ENCODE measurements at places on chromosomes 16 and 17.

GRCh38 chr16:9500872-9501271 is 409.4 kb downstream of the HAPSTR1 start:
- no peak for DNase-seq

- DNase-seq: no peak
These were observed 5.7 kb downstream of the CBX1 start for GRCh38 chr17:48095611-48096010.

- DNase-seq: no peak
These were observed 380.6 kb downstream of the CPPED1 start for GRCh38 chr16:12423131-12423530.

DNA sequence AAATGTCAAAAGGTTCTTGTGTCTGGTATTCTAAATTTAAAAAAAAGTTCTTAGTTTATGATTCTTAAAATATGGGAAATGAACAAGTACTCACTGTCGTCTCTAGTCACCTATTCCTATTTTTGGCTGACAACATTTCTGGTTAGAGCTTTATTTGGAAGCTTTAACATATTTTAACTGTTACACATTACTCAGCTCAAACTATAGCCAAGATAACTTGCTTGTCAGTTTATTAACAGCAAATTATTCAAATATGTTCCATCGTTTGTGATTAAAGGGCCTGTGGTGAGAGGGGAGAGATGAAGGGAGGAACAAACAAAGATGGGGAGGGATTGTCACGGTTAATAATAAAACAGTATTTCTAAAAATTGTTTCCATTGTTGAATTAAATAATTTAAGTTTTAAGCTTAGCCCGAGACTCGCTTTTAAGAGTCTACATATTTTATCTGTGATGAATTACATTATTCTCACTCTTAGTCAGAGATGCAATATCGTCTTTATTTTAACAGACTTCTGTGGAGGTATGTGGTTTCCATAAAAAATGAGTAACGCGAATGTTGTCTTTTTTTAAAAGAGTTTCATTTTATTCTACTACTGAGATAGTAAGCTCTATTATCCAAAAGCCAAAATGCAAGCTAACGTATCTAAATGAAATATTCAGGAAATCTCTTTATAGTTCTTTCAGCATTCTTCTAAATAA is 321.9 kb upstream of the PMFBP1 start:
- no peak for DNase-seq

GRCh38 chr17:67343237-67343636 is 23.1 kb downstream of the PSMD12 start:
- no peak for DNase-seq

DNA sequence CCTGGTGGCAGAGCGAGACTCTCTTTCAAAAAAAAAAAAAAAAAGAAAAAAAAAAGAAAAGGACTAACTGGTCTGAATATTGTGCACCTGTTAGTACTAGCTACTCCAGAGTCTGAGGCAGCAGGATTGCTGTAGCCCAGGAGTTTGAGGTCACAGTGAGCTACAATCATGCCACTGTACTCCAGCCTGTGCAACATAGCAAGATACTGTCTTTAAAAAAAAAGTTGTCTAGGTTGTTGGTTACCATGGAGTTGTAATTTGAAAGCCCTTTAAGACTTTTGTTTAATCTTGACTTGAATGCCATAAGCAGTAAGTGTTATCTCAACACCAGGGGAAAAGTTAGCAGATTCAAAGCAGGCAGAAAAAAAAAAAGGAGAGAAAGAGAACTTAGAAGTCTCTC is 10.9 kb upstream of the C16orf54 start:
- DNase-seq: no peak

GRCh38 chr17:55305321-55306087 is 40.7 kb downstream of the HLF start:
- no peak for DNase-seq

Measured in stimulated activated CD8-positive, alpha-beta memory T cell treated with anti-CD3 and anti-CD28 coated beads, Interleukin-4, amount 100 ng/mL, for 48 hours (primary cell).